H1 (cell line): ENCODE measurements at places on chromosomes 2 and 18. TPM values are rescaled to one million over a fixed set of nuclear protein-coding genes. Genes with fewer than 3 reads are reported as not detected.

DNA sequence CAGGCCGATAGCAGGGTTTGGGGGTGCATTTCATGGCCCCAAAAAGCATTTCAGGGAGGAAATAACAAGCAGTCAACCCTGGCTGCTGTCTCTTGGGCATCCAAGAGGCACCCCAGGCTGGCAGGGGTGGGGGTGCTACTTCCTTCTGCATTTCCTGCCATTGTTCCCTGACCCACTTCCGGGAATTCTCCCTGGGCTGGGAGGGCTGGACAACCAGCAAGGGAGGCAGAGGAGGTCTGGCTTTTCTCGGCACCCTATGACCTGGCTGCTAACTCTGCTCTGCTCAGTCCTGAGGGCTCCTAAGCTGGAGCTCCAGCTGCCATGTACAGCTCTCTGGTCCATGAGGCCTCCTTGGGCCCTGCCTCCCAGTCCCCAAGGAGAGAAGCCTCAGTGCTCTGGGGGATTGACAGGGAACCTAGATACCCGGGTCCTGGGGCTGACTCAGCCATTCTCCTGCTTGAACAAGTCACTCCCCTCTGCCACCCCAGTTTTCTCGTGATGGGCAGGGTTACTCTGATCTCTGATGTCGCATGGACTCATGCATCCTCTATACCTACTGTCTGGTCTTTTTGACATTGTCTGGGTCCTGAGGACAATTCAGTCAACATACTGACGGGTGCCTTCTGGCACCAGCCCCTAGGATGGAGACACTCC is 47.2 kb downstream of the DYSF start:
- DNase-seq, result no peak
- peaks cover 9% of the 10 kb centered on the region for H3K4me1 ChIP-seq
- no peaks in the 10 kb centered on the region for H3K36me3 ChIP-seq
- H3K4me3 ChIP-seq, result no peak overlapping the region
- H3K27me3 ChIP-seq, result no peaks in the 10 kb centered on the region

DNA sequence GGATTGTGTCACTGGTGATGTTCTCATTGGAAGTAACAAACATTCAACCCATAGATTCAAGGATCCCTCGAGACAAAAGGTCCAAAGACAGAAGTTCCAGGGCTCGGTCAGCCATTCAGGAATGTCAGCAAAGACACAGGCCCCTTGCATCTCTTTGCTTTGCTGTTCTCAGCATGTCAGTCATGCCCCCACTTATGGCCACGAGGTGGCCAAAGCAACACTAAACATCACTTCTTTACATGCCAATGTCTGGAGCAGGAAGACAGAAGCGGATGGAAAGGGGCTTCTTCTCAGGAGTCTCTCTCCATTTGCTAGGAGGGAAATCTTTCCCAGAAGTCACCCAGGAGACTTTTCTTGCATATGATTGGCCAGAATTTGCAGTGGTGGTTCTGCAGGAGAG is 191.6 kb upstream of the SP5 start:
- H3K27me3 ChIP-seq, result no peaks in the 10 kb centered on the region
- H3K27ac ChIP-seq, result no peak overlapping the region
- no peak overlapping the region for H3K4me3 ChIP-seq

DNA sequence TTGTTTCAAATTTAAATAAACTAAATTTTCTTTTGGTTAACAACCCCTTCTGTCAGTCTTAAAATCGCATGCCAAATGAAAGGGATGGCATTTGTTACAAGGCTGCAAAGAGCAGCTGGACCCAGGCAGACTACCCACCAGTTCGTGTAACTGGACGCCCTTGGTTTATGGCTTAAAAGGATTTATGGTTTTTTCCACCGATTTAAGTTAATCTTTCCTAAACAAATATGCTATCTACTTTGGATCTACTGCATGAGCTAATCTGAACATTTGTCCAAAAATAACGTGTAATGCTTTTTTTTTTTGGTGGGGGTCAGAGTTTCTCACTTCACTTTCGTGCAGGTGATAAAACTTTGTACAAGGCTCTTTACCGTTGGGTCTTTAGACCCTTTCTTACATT is 62.9 kb downstream of the DIS3L2 start:
- no peaks in the 10 kb centered on the region for H3K27me3 ChIP-seq
- no peak overlapping the region for H3K4me3 ChIP-seq
- DNase-seq, result no peak
- H3K4me1 ChIP-seq, result no peaks in the 10 kb centered on the region

DNA sequence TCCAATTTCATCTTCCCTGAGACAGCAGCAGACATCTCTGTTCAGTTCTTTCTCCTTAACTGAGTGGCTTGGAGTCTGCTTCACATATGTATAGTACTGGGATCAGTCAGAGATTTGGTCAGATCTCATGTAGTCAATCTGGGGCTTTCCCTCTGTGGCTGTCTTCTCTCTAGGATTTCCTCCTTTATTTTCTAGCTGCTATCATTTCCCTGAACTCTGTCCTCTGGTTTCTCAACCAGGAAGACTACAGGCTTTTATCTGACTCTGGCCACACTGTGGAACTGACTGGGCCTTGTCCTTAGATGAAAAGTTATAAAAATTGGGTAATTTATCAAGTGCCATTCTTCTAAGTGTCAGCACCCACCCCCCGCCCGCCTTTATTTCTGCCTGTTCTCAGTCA is 121.0 kb downstream of the RAPGEF4 start:
- H3K27ac ChIP-seq, result no peak overlapping the region
- no peaks in the 10 kb centered on the region for H3K27me3 ChIP-seq
- no peak for DNase-seq
- H3K4me1 ChIP-seq, result no peaks in the 10 kb centered on the region

GRCh38 chr2:219392754-219393153 is 5.0 kb upstream of the DNPEP start:
- no peaks in the 10 kb centered on the region; the same call in 1 of the 2 replicates for H3K27me3 ChIP-seq
- H3K27ac ChIP-seq, result no peak overlapping the region
- no peak overlapping the region for H3K4me3 ChIP-seq

- no peak for DNase-seq
- no peaks in the 10 kb centered on the region for H3K27me3 ChIP-seq
- H3K27ac ChIP-seq, result peak overlapping the region; percentile 77
Measured at GRCh38 chr2:128261245-128262128, 57.2 kb downstream of the HS6ST1 start.

DNA sequence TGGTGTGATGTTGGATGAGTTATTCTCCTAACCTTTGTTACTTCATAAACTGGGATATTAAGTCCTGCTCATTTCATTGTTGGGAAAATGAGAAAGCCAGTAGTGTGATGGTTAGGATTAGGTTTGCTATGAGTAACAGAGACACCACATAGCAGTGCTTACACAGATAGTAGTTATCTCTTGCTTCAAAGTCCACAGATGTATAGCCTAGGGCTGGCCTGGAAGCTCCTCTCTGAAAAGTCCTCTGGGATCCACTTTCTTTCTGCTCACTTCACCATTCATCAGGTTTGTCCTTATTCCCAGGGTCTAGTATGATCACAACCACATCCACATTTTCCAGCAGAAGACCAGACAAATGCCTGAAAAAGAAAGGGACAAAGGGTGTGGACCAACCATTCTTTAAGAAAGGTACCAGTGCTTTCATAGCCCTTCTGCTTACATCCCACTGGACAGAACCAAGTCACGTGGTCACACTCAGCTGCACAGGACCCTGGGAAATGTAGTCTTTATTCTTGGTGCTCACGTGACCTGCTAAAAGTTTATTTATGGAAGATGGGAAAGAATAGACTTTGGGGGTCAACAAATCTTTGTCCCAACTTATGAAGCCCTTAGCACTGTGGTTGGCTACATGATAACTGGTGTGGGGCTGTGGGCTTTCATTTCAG is 108.9 kb downstream of the INSIG2 start:
- no peak overlapping the region for H3K4me3 ChIP-seq
- no peak overlapping the region for H3K27ac ChIP-seq
- no peaks in the 10 kb centered on the region for H3K36me3 ChIP-seq
- H3K4me1 ChIP-seq, result no peaks in the 10 kb centered on the region

GRCh38 chr2:169036736-169037440 is 5.8 kb upstream of the ABCB11 start:
- H3K4me1 ChIP-seq, result no peaks in the 10 kb centered on the region
- DNase-seq, result no peak
- no peak overlapping the region for H3K27ac ChIP-seq
- no peaks in the 10 kb centered on the region for H3K27me3 ChIP-seq
- no peaks in the 10 kb centered on the region for H3K36me3 ChIP-seq
- no peak overlapping the region for H3K4me3 ChIP-seq

GRCh38 chr18:77146249-77147080 is 13.9 kb upstream of the MBP start:
- H3K4me3 ChIP-seq, result no peak overlapping the region
- H3K27me3 ChIP-seq, result no peaks in the 10 kb centered on the region
- H3K4me1 ChIP-seq, result no peaks in the 10 kb centered on the region

- no peaks in the 10 kb centered on the region for H3K4me1 ChIP-seq
- H3K27ac ChIP-seq, result no peak overlapping the region
- no peak overlapping the region for H3K4me3 ChIP-seq
- H3K36me3 ChIP-seq, result no peaks in the 10 kb centered on the region
- no peak for DNase-seq
- no peaks in the 10 kb centered on the region for H3K27me3 ChIP-seq
Measured at GRCh38 chr2:26612034-26612433, 29.1 kb downstream of the CIB4 start.

DNA sequence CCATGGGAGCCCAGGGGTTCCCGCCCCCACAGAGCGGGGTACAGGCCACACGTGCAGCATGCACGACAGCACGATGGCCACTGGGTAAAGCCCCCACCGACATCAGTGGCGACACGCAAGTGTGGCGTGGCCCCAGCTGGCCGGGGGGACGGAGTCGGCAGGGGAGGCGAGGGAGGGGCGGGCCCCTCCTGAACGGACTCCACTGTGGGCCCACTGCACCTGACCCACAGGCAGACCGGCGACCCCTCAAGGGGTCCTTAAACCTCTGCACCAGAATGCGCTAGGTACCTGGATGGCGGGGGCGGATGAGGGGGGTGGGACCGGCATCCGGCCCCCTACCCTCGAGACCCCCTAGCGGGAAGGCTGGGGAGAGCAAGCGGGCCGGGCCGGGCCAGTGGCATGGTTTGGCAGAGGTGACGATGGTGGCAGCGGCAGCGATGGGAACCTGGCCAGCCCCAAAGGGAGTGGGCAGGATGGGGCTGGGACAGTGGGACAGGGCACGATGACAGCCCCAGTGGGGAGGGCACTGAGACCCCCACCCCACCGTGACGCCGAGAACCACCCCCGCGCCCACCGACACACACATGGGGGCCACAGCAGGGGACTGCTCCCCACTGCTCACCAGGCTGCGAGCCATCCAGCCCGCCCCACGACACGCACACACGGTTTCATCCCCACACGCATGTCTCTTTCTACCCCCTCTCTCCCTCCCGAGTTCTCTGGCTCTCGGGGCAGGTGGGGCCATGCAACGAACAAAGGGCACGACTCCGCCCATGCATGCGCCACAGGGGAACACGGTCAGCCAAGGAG is 91.9 kb upstream of the ANKRD30BL start:
- no peaks in the 10 kb centered on the region for H3K36me3 ChIP-seq
- peak; percentile 20 for DNase-seq
- H3K4me3 ChIP-seq, result no peak overlapping the region
- no peaks in the 10 kb centered on the region for H3K4me1 ChIP-seq
- no peak overlapping the region for H3K27ac ChIP-seq

DNA sequence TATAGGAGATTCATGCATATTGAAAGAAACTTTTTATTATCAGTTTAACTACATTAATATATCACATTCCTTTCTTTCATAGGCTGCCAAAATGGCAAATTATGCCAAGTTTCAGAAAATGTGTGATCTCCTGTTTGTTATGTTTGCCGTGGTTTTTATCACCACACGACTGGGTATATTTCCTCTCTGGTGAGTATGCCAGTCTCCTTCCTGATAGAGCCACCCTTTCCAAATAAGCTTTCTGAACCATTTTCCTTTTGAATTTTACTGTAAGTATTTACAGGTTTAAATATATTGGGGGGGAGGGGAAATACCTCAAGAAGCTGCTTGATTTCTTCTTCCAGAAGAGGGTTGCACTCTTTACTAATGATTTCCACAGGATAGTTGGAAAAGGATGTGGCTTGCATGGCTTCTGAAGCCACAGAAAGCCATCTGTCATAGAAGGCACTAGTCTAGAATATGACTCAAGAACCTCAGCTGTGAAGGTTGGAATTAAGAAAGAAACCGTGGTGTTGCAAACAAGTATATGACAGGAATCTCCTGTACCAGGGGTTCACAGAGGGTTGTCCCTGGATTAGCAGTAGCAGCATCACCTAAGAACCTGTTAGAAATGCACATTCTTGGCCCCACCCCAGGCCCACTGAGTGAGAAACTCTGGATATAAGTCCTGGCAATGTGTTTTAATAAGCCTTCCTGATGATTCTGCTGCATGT is 84.5 kb upstream of the NOSTRIN start:
- H3K4me1 ChIP-seq, result no peaks in the 10 kb centered on the region
- H3K36me3 ChIP-seq, result no peaks in the 10 kb centered on the region
- no peaks in the 10 kb centered on the region for H3K27me3 ChIP-seq
- no peak overlapping the region for H3K27ac ChIP-seq
- H3K4me3 ChIP-seq, result no peak overlapping the region
- DNase-seq, result no peak

DNA sequence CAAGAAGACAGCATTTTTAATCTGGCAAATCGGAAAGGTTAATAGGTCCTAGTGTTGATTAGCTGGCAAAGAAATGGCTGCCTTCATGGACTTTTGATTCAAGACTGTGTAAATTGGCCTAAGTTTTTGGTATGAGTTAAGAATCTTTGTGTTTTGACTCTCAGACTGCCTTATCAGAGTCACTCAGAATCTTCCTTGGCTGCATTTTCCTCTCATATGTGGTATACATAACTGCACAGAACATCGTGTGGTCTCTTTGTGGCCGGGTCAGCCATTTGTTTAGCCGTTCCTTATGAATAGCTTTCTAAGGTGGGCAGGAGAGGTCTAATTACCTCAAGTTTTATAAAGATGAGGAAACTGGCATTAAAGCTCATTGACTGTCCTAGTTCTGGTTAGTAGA is 30.1 kb downstream of the CAB39 start:
- no peak for DNase-seq
- no peak overlapping the region for H3K4me3 ChIP-seq
- H3K4me1 ChIP-seq, result peaks cover 2% of the 10 kb centered on the region
- H3K36me3 ChIP-seq, result no peaks in the 10 kb centered on the region
- H3K27ac ChIP-seq, result no peak overlapping the region
- no peaks in the 10 kb centered on the region for H3K27me3 ChIP-seq

DNA sequence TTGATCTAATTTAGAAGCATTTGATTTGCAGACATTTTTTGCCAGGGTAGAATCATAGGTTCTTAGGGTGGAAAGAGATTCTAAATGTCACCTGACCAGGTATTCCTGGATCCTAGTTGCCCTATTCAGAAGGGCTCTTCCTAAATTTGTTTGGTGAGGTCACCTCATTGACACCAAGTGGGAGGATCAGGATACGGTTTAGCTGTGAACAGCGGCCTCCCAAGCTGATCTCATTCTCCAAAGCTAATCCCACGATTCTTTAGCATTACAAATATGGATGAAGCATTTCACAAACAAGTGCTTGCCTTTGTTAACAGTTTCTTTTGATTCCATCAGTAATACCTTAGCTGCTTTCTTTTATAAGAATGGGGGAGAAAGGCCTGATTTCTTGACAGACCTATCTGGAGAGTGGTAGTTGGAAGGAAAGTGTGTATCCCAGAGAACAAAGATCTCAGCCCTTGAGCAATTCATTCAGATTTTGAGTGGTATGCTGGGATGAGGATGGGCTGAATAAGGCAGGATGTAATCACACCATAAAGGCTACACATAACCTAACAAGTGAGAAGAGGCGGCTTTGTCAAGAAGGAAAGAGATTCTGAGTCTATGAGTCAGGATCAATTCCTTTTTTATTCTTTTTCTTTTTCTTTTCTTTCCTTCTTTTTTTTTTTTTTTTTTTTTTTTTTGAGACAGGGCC is 16.6 kb downstream of the KCTD1 start:
- no peak for DNase-seq
- no peak overlapping the region for H3K27ac ChIP-seq
- no peak overlapping the region for H3K4me3 ChIP-seq
- peaks cover 14% of the 10 kb centered on the region; the same call in 1 of the 2 replicates for H3K4me1 ChIP-seq
- H3K27me3 ChIP-seq, result no peaks in the 10 kb centered on the region

The TXNDC2 gene
- 0.09 TPM in 1 of 2 replicates, not detected in the other for total RNA-seq

The BCL11A gene
- 59.3 and 61.3 TPM in 2 replicates for total RNA-seq

The EGR4 gene
- total RNA-seq, result 0.20 TPM in 1 of 2 replicates, not detected in the other

The CRYBA2 gene
- total RNA-seq, result not detected in 2 replicates

The LRRTM1 gene
- 1.1 and 1.4 TPM in 2 replicates for total RNA-seq
